ENCODE measurements at places on chromosomes 1 and 21.

GRCh38 chr1:62800825-62801306 lies 16.9 kb downstream of the ATG4C start:
- H3K27ac ChIP-seq, result no peak overlapping the region
- no peak for DNase-seq

DNA sequence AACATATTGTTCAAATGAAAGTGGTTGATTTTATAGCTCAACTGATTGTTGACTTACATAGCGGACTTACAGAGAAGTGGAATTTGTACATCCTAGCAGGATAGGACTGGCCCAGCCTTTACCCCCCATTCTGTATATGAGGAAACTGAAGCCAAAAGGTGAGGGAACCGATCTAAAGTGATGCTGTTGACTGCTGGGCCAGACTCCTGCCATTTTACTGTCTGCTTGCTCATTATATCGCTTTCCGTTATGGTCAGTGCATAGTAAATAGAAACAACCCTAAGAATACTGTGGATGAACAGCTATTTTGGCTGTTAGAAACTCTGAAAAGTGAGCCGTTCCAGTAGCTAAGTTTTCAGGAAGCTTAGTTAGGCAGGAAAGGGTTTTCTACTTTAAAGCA lies 31.9 kb downstream of the PRDM2 start:
- DNase-seq, result no peak
- peaks cover 20% of the 10 kb centered on the region for H3K36me3 ChIP-seq
- H3K27ac ChIP-seq, result peak overlapping the region; percentile 95
- H3K4me1 ChIP-seq, result peaks cover 60% of the 10 kb centered on the region
- no peaks in the 10 kb centered on the region for H3K27me3 ChIP-seq

DNA sequence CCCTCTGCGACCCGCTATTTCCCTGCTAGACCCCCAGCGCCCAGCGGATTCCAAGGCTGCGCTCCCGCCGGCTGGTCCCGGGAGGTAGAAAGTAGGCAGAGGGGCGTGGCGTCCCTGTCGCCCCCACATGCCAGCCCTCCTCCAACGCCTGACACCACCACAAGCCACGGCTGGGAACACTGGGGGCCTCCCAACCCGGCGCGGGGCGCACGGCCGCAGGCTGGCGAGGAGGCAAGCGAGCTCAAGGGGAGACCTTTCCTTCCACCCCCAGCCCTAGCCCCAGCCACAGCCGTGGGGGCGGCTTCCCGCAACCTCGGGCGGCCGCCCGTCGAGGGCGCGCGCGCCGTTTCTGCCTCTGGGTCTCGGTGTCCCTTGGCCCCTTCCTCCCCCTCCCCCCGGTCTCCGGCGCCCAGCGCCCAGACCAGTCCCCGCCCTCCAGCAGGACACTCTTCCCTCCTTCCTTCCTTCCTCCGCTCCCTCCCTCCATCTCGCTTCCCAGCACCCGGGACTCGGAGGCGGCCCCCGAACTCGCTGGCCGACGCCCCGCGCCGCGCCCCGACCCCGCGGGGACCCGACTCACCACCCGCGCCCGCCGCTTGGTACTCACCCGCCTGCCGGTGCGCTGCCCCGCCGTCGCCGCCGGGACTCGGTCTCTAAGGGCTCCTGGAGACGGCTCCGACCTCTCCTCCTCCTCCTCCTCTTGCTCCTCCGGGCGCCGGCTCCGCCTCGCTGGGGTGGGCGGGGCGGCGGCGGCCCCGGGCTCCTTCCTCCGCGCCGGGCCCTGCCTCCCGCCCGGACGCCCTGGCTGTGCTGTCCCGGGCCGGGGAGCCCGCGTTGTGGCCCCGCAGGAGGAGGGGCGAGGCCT lies at the start of gene GNG12:
Gene GNG12, minus strand, starts transcription at position 731 of the 865 bp plus-strand sequence. CDS start 125,781 bp downstream, outside the sequence.
- H3K4me1 ChIP-seq, result peaks cover 9% of the 10 kb centered on the region
- DNase-seq, result no peak
- no peaks in the 10 kb centered on the region for H3K36me3 ChIP-seq
- peaks cover 60% of the 10 kb centered on the region for H3K27me3 ChIP-seq

- no peaks in the 10 kb centered on the region for H3K27me3 ChIP-seq
- no peak overlapping the region for H3K4me3 ChIP-seq
- H3K27ac ChIP-seq, result no peak overlapping the region
- no peaks in the 10 kb centered on the region for H3K36me3 ChIP-seq
- no peaks in the 10 kb centered on the region for H3K4me1 ChIP-seq
These were observed 55.6 kb downstream of the L1TD1 start for GRCh38 chr1:62250126-62250726.

DNA sequence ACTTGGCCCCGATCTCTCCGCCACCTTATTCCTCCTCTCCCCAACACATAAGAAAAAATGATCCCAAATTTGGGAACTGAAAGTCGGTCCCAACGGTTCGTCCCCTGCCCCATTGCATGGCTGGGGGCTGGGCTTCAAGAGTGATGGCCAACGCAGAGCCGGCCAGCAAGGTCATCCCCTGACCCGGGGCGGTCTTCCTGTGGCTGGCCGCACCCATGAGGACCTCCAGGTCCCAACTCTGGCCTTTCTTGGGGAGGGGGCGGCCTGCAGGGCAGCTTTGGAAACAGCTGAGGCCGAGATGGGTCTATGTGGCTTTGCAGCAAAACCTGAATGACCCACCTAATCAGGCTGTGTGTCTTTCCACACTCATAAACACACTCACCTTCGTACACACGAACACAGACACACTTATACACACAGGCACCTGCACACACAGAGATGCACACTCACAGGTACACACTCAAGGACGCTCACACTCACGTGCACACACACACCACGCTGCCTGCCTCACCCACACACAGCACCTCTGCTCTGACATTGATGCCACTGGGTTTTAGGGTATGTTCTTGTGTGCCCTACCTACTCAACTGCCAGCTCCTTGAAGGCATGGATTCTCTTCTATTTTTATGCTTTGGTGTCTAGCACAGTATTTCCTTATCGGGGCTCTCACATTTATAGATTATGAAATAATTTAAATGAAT lies 562 bp downstream of the DYNLT5 start:
- peaks cover 67% of the 10 kb centered on the region for H3K27me3 ChIP-seq
- no peak overlapping the region for H3K27ac ChIP-seq
- no peak for DNase-seq

- peaks cover 2% of the 10 kb centered on the region for H3K36me3 ChIP-seq
- DNase-seq, result no peak
- no peak overlapping the region for H3K27ac ChIP-seq
- no peaks in the 10 kb centered on the region for H3K4me1 ChIP-seq
- H3K4me3 ChIP-seq, result no peak overlapping the region
These were observed 148.6 kb downstream of the GRIK3 start for GRCh38 chr1:36885540-36886357.

DNA sequence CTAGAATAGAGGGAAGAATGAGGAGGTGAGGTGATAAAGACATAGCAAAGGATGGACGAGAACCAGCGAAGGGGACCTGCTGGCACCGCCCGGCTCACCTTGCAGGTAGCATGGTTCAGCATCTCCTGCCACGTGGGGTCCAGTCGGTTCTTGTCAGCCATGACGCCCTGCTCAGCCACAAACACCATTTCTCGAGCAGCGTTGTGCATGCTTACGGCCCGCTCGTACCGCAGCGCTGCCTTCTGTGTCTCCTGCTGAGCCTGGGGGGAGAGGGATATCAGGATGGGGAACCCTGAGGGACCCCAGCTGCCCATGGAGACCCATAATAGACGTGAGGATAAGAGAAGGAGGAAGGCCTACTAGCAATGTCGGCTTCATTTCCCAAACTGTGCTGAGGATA lies 11.4 kb downstream of the SH3BP5L start:
- DNase-seq, result no peak
- no peak overlapping the region for H3K4me3 ChIP-seq
- H3K27ac ChIP-seq, result peak overlapping the region; percentile 30
- peaks cover 17% of the 10 kb centered on the region for H3K4me1 ChIP-seq

GRCh38 chr1:203493901-203494300 lies at the start of gene OPTC:
TSS of gene OPTC (plus strand) at chr1:203494153. CDS start at chr1:203496006, 1,853 bp downstream.
- H3K4me1 ChIP-seq, result no peaks in the 10 kb centered on the region
- no peak for DNase-seq
- H3K4me3 ChIP-seq, result no peak within 1 kb of the TSS
- H3K27me3 ChIP-seq, result peaks cover 42% of the 10 kb centered on the region
- H3K36me3 ChIP-seq, result no peaks in the 10 kb centered on the region

GRCh38 chr1:201673093-201673492 lies 134.2 kb downstream of the NAV1 start:
- no peak overlapping the region for H3K27ac ChIP-seq
- H3K36me3 ChIP-seq, result no peaks in the 10 kb centered on the region
- H3K4me1 ChIP-seq, result no peaks in the 10 kb centered on the region

GRCh38 chr1:75671708-75672107 lies 52.8 kb upstream of the ACADM start:
- H3K4me3 ChIP-seq, result no peak overlapping the region
- H3K27me3 ChIP-seq, result peaks cover 22% of the 10 kb centered on the region
- peaks cover 3% of the 10 kb centered on the region for H3K36me3 ChIP-seq
- H3K27ac ChIP-seq, result no peak overlapping the region
- no peaks in the 10 kb centered on the region for H3K4me1 ChIP-seq

- no peaks in the 10 kb centered on the region for H3K36me3 ChIP-seq
- H3K27me3 ChIP-seq, result peaks cover 28% of the 10 kb centered on the region
- no peak overlapping the region for H3K4me3 ChIP-seq
- H3K4me1 ChIP-seq, result no peaks in the 10 kb centered on the region
These were observed 8.1 kb upstream of the PRDM16 start for GRCh38 chr1:3060601-3061551.

DNA sequence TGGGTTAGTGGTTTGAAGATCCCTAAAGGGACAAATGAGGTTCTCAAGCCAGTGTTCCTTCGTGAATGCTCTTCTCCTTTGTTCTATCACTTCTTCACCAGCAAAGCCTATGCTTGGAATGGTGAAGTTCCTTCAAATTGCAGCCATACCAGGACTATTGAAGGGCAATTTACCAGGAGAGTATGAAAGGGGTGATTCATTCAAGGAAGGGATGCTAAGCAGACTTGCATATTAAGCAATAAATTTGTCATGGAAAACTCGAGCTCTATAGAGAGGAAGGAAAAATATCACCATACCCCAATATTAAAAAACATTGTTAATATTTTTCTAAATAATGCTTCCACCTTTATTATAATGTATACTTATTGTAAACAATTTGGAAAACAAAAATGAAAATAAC lies 9.3 kb upstream of the TSNAX start:
- no peaks in the 10 kb centered on the region for H3K4me1 ChIP-seq
- no peak for DNase-seq
- H3K27ac ChIP-seq, result no peak overlapping the region
- no peak overlapping the region for H3K4me3 ChIP-seq
- no peaks in the 10 kb centered on the region for H3K36me3 ChIP-seq

- H3K27ac ChIP-seq, result no peak overlapping the region
- H3K4me1 ChIP-seq, result no peaks in the 10 kb centered on the region
- peaks cover 60% of the 10 kb centered on the region for H3K36me3 ChIP-seq
- H3K4me3 ChIP-seq, result no peak overlapping the region
These were observed 30.7 kb downstream of the MRAP start for GRCh38 chr21:32329331-32329730.

DNA sequence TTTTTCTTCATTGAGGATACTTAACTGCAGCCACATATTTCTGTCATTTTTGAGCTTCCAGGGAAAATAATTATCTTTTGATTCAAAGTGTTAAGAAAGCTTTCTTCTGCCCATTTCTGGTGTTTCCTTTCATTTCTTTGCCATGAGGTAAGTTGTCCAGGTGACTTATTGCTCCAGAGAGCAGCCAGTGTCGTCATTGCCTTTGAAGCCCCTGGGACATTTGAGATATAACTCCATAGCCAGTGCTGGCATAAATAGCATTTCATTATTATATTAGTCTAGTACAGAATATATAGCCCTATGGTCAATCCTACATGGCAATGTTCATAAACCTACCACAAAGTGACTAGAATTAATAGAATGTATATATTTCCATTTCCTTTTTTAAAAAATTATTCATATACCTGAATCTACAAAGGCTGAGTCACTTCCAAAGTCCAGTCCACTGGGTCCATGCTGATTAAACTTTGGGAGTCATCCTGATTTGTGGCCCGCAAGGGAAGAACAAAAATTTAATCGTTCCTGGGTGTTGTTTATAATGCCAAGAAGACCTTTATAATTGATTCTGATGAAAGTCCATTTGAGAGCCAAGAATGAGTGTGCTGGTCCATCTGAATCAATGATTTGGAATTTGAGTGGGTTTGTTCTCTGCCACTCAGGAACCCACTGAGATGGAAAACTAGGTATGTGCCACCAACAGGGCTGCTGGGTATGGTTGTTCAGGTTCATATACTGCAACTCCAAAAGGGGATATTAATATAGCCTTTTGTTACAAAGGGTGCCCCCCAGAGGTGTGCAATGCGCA lies 221.8 kb upstream of the PLXNA2 start:
- no peaks in the 10 kb centered on the region for H3K27me3 ChIP-seq
- H3K36me3 ChIP-seq, result no peaks in the 10 kb centered on the region
- DNase-seq, result no peak
- H3K4me3 ChIP-seq, result no peak overlapping the region

- peaks cover 29% of the 10 kb centered on the region for H3K36me3 ChIP-seq
- H3K4me1 ChIP-seq, result peaks cover 33% of the 10 kb centered on the region
- H3K4me3 ChIP-seq, result peak overlapping the region; percentile 93
- DNase-seq, result peak; percentile 89
- peak overlapping the region; percentile 100 for H3K27ac ChIP-seq
These were observed 11.4 kb downstream of the BTBD19 start for GRCh38 chr1:44819608-44820327.

DNA sequence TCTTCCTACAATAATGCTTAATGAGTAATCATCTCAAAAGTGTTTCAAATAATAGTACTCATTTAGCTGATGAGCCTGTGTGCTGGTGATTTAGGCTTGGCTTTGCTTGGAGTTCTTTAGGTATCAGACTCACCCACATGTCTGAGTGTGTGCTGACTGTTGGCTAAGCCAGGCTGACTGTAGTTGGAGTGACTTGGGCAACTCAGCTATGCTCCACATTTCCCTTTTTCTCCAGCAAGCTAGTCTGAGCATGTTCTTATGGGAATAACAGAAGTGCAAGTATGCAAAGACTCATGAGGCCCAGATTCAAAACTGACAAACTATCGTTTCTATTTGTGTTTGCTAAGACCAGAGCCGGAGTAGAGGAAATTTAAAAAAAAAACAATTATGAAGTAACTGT lies 99.0 kb upstream of the ADGRL4 start:
- no peak overlapping the region for H3K4me3 ChIP-seq
- H3K27me3 ChIP-seq, result no peaks in the 10 kb centered on the region
- no peaks in the 10 kb centered on the region for H3K36me3 ChIP-seq
- DNase-seq, result no peak

GRCh38 chr1:232853994-232854797 lies 49.0 kb downstream of the MAP10 start:
- no peaks in the 10 kb centered on the region for H3K4me1 ChIP-seq
- no peak for DNase-seq
- no peaks in the 10 kb centered on the region for H3K36me3 ChIP-seq
- no peak overlapping the region for H3K4me3 ChIP-seq
- H3K27ac ChIP-seq, result no peak overlapping the region
